ENCODE measurements at places on chromosomes 12 and 14. TPM values are rescaled to one million over a fixed set of nuclear protein-coding genes. Genes with fewer than 3 reads are reported as not detected.

Gene MYO1H
- not detected for polyA plus RNA-seq

- H3K27ac ChIP-seq, result no peak overlapping the region
- no peaks in the 10 kb centered on the region for H3K36me3 ChIP-seq
- no peaks in the 10 kb centered on the region for H3K27me3 ChIP-seq
- DNase-seq, result no peak
- no peak overlapping the region for H3K4me3 ChIP-seq
Measured at GRCh38 chr14:91396959-91397815, 20.4 kb downstream of the CCDC88C start.

DNA sequence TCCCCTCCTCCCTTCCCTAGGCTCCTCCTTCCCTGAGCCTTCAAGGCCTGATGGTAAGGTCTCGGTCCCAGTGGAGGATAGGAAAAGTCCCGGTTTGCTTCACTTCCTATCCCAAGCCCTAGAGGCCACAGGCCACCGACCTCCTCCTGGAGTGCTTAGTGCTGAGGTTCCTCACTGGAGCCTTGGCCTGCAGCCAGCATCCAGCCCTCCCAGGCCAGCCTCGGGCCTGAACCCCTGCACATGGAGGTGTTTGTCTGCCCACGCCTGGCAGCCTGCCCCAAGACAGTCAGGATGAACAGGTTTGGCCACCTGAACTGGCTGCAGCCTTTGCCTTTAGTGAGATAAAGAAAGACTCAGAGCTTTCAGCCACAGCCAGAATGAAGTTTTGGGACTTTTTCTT, 15.8 kb upstream of the KRT7 start:
- H3K4me3 ChIP-seq, result no peak overlapping the region
- H3K27ac ChIP-seq, result no peak overlapping the region
- H3K36me3 ChIP-seq, result no peaks in the 10 kb centered on the region
- H3K4me1 ChIP-seq, result no peaks in the 10 kb centered on the region

DNA sequence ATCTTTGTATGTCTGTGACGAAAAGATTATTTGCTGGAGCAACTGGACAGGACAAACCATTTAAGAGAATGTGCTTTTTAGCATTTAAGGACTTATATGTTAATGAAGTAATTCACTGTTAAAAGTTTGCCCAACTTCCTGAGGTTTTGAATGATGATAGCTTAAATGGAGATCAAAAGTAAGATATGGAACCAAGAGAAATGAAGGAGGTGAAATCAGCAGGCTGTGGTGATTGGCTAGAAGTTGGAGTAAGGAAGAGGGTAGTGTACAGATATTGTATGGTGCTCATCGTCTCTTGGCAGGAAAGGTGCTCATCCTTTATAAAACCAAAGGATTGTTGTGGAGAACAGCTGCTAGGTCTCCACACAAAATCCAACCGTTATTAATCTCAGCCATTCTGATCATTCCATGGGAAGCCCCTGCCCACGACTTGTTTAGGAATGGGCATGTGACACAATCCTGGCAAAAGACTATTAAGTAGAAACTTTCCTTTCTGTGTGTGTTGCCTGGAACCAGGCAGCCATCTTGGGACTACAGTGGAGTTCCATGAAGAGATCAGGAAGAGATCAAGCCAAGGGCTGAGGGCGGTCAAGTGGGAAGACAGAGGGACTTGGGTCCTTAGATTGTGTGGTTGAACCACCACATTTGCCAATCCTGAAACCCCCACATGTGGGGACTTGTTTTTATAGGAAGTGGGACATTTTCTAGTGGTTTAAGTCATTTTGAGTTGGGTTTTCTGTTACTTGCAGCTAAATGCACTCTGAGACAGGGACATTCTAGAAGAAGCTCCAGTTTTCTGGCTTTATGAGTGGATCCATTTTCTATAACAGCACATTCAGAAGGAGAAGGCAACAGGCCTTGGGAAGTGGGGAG, 56.8 kb upstream of the CHST11 start:
- H3K27ac ChIP-seq, result no peak overlapping the region
- no peaks in the 10 kb centered on the region for H3K36me3 ChIP-seq
- no peak overlapping the region for H3K4me3 ChIP-seq
- H3K27me3 ChIP-seq, result no peaks in the 10 kb centered on the region
- no peaks in the 10 kb centered on the region for H3K4me1 ChIP-seq

DNA sequence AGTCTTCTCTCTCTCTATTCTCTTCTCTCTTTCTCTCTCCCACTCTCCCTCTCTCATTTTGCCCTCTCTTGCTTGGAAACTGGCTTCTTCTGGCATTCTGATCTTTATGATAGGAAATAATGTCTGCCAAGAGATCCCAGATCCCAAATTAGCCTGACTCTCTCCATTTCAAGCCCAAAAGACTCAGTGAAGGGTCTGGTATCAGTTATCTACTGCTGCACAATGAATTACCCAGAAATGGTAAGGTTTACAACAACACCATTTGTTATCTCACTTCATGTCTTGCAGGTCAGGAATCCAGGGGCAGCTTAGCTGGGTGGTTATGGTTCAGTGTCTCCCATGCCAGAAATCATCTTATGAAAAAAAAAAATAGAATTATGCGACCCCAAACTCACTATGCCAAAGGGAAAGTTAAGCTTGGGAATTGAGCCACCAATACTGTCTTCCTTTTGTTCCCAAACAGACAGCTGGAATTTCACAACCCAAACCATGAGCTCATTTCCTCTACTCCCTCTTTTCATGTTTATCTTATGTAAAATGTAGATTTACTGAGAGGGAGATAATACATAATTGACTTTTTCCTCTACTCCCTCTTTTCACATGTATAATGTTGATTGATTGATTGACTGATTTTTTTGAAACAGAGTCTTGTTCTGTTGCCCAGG, 67.8 kb upstream of the FICD start:
- no peak overlapping the region for H3K4me3 ChIP-seq
- H3K36me3 ChIP-seq, result no peaks in the 10 kb centered on the region
- H3K4me1 ChIP-seq, result no peaks in the 10 kb centered on the region
- no peak for DNase-seq
- H3K27me3 ChIP-seq, result peaks cover 4% of the 10 kb centered on the region

Gene EML5
- 0.23 TPM for polyA plus RNA-seq

- H3K27ac ChIP-seq, result no peak overlapping the region
- H3K27me3 ChIP-seq, result no peaks in the 10 kb centered on the region
- no peaks in the 10 kb centered on the region for H3K4me1 ChIP-seq
- H3K36me3 ChIP-seq, result no peaks in the 10 kb centered on the region
Measured at GRCh38 chr12:9273276-9273675, 65.1 kb upstream of the PZP start.

GRCh38 chr12:104582739-104583138, 126.0 kb downstream of the CHST11 start:
- peaks cover 7% of the 10 kb centered on the region for H3K4me1 ChIP-seq
- no peak overlapping the region for H3K4me3 ChIP-seq
- no peak overlapping the region for H3K27ac ChIP-seq
- no peaks in the 10 kb centered on the region for H3K36me3 ChIP-seq
- H3K27me3 ChIP-seq, result no peaks in the 10 kb centered on the region

GRCh38 chr14:66939409-66939808, 249.8 kb upstream of the GARIN2 start:
- H3K4me1 ChIP-seq, result no peaks in the 10 kb centered on the region
- no peaks in the 10 kb centered on the region for H3K27me3 ChIP-seq
- peaks cover 50% of the 10 kb centered on the region for H3K36me3 ChIP-seq
- H3K4me3 ChIP-seq, result no peak overlapping the region
- H3K27ac ChIP-seq, result no peak overlapping the region

GRCh38 chr14:84707830-84708229, 822.1 kb upstream of the FLRT2 start:
- no peak overlapping the region for H3K4me3 ChIP-seq
- no peak for DNase-seq
- H3K27me3 ChIP-seq, result no peaks in the 10 kb centered on the region
- no peaks in the 10 kb centered on the region for H3K36me3 ChIP-seq

DNA sequence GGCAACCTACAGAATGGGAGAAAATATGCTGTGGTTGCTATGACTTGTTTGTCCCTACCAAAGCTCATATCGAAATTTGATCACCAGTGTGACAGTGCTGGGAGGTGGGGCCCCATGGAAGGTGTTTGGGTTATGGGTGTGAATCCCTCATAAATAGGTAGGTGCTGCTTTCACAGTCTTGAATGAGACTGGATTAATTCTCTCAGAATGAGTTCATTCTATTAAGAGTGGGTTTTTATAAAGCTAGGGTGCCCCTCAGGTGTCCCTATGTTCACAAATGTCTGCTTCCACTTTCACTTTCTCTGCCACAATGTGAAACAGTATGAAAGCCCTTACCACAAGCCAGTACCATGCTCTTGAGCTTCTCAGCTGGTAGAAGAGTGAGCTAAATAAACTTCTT, 133.5 kb downstream of the CPNE8 start:
- H3K4me1 ChIP-seq, result no peaks in the 10 kb centered on the region
- no peak for DNase-seq
- no peaks in the 10 kb centered on the region for H3K36me3 ChIP-seq
- no peak overlapping the region for H3K27ac ChIP-seq
- no peak overlapping the region for H3K4me3 ChIP-seq

DNA sequence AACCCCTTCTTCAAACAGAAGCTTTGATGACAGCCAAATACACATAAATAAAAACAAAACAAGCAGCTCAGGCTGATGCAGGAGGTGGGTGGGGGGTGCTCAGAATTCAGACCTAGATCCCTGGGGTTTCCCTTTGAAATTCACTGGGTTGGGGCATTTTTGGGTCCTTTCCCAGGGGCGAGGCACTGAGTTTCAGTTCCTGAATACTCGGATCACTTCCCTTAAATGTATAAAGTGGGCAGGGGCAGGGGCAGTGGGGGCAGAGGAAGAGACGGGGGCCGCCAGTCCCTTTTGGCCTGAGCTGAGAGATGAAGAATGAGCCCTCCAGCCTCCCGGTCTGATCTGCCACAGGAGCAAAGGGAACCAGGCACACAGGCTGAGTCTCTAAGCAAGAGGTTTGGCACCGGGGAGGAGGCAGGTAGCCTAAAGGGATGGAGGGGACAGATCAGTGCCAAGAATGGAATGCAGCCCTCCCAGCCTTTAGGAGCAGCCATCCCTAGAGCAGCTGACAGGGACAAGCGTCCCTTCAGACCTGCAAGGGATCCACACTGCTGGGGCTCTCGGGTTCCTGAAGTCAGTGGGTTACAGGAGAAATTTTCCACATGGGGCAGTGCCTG, 20.3 kb downstream of the KDM2B start:
- H3K27ac ChIP-seq, result no peak overlapping the region
- no peak for DNase-seq
- H3K36me3 ChIP-seq, result no peaks in the 10 kb centered on the region
- H3K4me3 ChIP-seq, result no peak overlapping the region

DNA sequence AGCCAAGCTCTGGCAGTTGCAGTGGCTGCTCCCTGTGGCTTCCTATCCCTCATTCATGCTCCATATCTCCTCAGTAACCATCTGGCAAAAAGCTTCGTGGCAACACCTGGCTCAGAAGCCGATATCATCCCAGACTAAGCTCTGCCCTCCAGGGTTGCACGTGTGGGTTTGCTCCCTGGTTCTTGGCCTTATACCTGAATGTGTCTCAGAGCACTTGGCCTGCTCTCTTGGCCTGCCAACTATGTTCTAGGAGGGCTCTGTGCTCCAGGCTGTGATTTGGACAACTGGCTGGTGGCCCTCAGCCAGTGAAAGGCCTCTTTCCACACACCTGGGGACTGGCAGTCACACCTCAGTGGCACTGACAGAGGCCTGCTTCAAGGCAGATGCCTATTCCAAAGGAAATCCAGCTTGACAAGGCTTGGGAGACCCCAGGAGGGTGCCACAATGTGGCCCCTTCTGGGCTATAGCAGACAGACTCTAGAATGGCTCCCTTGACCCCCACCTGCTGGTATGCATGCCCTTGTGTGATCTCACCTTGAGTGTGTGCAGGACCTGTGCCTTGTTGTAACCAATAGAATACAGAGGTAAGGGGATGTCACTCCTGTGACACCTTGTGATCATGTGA, 10.5 kb downstream of the PLD4 start:
- no peaks in the 10 kb centered on the region for H3K4me1 ChIP-seq
- DNase-seq, result no peak
- H3K27ac ChIP-seq, result no peak overlapping the region
- no peak overlapping the region for H3K4me3 ChIP-seq

DNA sequence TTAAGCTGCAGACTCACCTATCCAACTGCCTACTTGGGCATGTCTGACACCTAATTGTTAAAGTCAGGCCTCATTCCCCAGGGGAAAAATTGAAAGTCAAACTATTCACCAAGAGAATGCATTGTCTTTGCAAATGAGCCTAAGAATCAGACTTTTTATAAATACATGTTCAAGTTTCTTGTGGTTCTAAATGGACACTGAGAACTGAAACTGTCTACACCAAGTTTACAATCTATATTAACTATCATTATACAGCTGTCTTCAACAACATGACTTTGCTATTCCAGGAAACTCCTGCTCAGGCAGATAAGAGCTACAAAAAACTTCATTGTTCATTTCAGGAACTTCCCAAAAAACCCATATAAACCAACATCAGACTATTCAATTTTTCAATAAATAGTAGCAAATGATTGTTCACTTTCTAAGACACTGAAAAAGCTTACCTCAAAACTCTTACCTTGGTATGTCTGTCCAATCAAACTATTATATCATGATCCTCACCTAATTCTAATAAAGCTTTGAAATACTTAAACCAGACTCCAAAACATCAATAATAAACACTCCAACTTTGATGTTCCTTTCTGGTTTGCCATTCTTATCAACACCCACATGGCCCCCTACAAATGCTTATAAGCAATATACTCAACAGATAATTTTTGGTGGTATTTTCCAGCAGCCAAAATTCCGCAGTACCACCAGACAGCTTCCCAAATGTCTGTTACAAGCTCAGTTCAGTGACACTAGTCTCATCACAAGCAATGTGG, 24.2 kb downstream of the CDK17 start:
- no peaks in the 10 kb centered on the region for H3K27me3 ChIP-seq
- no peak overlapping the region for H3K4me3 ChIP-seq
- peaks cover 73% of the 10 kb centered on the region for H3K4me1 ChIP-seq
- H3K27ac ChIP-seq, result no peak overlapping the region

DNA sequence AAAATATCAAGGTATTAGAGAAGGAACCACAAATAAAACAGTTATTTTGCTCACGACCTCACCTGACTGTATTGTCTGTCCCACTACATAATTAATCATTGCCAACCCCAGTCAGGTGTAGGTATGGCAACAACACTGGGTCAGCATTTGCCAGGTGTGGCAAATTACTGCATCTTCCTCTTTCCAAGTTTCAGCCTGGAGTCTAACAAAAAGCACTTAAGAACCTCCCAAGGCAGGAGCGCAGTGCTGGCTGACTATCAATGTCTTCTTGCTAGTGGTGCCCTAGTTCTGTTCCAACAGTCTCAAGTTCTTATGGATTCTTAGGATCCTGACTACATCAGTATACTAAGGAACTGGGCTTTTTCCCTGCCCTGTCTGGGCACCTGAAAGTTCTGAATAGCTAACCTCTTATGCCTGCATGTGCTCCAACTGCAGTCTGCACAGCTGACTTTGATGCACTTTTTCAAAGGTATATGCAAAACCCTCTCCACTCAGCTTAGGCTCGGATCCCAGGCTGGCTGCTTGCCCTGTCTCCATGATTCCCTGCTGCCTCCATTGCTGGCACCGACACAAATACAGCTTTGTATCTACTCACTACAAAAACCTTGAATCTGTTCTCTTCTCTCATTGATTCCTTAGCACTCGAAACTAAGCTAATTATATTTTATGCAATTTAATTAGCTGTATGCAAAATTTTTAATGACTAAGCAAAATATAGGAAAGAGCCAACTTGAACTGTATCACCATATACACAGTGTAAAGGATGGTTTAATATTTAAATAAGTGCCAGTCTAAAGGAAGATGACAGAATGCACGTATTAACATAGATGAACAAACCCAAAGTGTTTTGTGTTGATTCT, 113.3 kb downstream of the PRKD1 start:
- no peaks in the 10 kb centered on the region for H3K27me3 ChIP-seq
- no peaks in the 10 kb centered on the region for H3K36me3 ChIP-seq
- peak; percentile 80 for DNase-seq
- H3K4me3 ChIP-seq, result no peak overlapping the region

GRCh38 chr14:92348154-92348553, 25.2 kb downstream of the SLC24A4 start:
- no peak for DNase-seq
- no peaks in the 10 kb centered on the region for H3K4me1 ChIP-seq
- H3K4me3 ChIP-seq, result no peak overlapping the region
- H3K27ac ChIP-seq, result no peak overlapping the region
- no peaks in the 10 kb centered on the region for H3K27me3 ChIP-seq

Gene LRRC10
- 0.01 TPM for polyA plus RNA-seq

Measured in sigmoid colon (tissue), 7 donors.